ENCODE measurements at places on chromosomes 7 and 10.

- DNase-seq: no peak
These were observed 91.1 kb downstream of the PLXNA4 start for GRCh38 chr7:132485136-132485535.

DNA sequence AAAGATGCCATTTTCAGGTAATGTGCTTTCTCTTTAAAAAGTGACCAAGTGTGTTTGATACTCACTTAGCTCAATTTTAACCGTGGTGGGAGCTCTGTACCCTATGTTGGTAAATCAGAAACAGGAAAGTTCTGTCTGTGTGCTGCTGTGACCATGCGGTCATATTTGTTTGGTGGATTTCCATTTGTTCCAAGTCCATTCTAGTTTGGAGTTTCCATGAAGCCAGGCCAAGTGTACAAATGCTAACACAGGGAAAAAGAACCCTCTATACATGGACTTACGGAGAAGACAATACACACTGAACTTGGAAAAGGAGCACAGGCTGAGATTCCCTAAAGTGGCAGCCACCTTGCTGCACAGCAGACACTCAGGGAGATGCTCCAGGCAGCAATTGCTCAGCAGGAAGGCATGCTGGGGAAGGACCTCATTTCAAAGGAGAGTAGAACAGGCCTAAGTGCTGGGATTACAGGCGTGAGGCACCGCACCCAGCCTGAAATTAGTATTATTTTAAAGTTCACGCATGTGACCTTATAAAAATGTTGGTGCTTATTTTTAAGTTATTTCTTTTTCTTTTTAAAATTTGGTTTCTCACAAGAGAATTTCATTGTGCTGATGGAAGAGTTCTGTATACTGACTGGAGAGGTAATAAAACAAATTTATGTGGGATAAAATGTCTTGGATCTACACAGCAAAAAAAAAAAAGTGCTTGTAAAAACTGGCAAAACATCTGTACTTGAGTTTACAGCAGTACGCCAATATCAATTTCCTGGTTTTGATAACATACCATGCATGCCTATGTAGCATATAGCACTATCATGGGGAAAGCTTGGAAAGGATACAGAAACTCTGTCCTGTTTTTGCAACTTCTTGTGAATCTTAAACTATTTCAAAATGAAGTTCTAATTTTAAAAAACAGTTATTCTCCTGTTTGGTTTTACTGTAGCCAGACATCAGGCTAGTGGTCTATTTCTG lies 436.2 kb downstream of the KCNMA1 start:
- no peak for DNase-seq

DNA sequence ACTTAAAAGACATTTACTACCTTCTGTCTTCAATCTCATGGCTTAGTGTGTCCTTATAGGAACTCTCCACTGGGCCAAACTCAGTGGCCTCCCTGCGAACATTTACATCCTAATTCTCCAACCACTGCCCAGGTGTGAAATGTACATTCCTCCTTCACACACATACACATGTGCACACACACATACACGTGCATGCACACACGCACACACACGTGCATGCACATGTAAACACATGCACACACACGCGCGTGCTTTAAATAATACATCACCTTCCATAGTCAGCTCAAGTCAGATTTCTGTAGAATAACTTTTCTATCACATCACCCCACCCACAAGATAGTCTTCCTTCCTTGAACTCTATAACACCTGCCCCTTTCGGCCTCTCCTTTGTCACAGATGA lies 216.5 kb downstream of the TMEM178B start:
- no peak for DNase-seq

DNA sequence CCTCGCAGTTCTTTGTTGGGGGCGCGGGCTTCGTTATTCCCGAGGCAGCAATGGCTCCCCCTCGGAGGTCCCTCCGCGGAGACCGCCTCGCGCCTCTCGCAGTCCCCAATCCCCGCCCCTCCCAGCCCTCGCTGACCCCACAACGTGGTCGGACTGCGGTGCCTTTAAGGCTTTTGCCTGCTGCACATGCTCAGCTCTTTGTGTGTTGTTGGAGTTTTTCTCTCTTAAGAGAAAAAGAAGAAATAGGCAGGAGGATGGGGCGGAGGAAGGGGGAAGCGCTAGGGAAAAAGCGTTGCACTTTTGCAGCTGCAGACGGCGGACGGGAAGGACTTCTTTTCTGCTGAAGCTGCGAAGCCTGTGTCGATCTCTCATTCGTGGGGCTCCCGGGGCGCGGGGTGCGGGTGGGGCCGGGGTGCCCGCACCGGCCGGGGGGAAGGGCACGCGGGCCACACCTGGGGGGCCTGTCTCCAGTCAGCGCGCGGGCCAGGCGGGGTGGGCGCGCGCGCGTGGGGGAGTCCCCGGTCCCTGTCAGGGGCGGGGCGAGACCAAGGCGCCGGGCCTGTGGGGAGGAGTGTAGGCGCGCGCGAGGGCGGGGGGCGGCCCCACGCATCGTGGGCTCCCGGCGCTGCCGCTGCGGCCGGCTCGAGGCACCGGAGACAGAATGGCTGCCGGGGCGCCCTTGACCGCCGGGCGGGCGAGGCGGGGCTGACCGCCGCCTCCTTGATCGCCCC lies 445 bp upstream of the ATRNL1 start:
- DNase-seq: no peak

DNA sequence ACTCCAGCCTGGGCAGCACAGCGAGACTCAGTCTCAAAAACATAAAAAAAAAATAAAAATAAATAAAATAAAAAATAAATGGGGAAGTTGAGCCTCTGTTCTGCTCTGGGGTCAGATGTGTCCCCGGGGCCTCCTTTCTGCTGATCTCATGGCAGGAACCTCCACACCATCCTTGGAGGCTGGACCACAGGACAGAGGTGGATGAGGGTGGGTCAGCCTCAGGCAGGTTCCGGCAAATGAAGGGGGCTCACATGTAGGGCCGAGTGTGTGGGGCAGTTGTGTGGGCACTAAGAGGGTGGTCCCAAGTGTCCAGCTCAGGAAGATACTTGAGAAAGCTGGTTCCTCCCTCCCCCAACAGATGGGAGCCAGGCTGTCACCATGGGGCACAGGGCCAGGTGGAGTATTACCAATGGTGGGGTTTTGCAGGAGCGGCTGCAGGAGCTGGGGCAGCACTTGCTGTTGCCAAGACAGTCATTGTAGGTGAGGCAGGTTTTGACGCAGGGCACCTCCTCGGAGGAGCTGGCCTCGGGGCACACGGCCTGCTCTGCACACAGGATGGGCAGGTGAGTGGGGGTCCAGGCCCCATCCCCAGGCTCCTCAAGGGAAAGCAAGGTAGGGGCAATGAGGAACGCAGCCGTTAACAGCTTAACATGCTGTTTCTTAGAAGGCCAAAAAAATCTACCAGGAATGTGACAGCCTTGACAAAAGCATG lies 13.9 kb upstream of the TBRG4 start:
- no peak for DNase-seq

- peak; percentile 38 for DNase-seq
These were observed 620.4 kb downstream of the GALNT17 start for GRCh38 chr7:71752171-71752935.

DNA sequence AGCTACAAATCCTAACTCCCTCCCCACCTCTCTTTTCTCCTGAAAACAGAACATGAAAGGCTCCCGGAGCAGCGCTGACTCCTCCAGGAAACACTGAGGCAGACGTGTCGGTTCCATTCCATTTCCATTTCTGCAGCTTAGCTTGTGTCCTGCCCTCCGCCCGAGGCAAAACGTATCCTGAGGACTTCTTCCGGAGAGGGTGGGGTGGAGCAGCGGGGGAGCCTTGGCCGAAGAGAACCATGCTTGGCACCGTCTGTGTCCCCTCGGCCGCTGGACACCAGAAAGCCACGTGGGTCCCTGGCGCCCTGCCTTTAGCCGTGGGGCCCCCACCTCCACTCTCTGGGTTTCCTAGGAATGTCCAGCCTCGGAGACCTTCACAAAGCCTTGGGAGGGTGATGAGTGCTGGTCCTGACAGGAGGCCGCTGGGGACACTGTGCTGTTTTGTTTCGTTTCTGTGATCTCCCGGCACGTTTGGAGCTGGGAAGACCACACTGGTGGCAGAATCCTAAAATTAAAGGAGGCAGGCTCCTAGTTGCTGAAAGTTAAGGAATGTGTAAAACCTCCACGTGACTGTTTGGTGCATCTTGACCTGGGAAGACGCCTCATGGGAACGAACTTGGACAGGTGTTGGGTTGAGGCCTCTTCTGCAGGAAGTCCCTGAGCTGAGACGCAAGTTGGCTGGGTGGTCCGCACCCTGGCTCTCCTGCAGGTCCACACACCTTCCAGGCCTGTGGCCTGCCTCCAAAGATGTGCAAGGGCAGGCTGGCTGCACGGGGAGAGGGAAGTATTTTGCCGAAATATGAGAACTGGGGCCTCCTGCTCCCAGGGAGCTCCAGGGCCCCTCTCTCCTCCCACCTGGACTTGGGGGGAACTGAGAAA lies 30.4 kb downstream of the PFKFB3 start:
- DNase-seq: no peak

DNA sequence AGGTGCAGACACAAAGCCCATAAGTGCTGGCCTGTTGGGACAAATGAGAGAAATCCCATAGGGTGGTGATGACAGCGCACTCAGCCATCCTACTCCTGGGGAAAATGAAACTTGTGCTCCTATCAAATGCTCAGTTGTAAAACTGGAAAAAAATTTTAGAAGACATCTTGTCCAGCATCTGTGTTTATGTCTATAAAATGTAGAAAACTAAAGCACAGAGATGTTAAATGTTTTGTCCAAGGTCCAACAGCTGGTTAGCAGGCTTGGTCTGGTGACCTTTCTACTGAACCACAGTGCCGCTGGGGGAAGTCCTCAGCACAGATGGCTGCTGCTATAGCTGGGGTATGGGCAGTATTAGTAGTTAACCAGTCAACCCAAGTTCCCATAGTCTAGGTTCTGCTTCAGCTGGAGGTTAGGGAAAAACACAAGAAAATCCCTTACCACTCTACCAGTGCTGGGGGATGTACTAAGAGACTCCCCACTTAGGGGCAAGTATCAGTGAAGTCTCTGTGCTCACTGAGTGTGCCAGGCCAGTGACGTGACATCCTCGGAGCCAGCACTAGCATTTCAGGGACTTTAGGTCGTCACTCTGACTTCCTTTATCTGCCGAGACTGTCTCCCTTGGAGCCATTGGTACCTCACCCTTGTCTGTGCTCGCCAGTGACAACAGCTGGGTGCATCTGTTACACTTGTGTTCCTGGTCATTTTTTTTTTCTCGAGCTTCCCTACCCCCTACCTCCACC lies 1.9 kb downstream of the TSPAN33 start:
- no peak for DNase-seq

DNA sequence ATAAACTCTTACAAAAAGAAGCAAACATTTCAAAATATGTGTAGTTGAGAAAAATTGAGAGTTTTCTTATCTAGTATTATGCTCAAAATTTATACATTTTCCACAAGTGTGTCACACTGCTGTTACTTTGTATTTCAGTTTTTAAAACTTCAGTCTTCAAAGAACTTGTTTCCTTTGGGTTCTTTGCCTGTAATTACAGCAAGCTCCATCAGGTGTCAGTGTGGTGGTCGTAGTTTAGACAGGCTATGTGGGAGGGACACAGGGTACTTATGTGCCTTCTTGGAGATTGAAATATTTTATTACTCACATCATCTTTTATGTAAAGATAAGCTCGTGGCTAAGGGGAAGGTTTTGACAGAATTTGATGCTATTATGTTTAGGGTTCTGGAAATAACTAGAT lies 360.5 kb downstream of the FGFR2 start:
- no peak for DNase-seq

DNA sequence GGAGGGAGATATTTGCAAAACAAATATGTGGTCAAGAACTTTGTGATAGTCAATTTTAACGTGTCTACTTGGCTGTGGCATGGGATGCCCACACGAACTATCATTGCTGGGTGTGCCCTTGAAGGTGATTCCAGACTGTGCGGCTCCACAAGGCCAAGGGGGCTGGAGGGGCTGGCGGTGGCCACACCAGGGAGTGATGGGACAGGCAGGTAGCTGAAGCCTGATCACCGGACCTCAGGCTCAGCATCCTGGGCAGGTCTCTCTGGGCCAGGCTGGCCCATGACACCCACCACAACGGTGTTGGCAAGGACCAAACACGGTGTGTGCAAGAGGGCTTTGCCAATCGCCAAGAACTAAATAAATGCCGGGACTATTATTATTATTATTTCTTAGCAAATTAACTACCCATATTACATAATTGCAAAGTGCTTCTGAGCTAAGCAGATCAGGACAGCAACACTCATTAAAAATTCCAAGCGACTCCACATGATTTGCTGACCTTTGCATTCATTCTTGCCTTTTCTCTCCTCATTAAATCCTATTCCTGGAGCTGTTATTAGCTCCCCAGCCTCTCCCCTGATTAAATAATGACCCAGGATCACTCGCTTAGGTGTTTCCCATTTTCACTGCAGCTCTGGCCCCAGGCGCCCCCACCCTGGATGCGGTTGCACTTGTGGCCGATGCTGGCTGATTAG lies 35.4 kb upstream of the PPP2R2D start:
- DNase-seq: no peak

- DNase-seq: peak; percentile 62
These were observed 2.6 kb downstream of the NPTX2 start for GRCh38 chr7:98619450-98620321.

DNA sequence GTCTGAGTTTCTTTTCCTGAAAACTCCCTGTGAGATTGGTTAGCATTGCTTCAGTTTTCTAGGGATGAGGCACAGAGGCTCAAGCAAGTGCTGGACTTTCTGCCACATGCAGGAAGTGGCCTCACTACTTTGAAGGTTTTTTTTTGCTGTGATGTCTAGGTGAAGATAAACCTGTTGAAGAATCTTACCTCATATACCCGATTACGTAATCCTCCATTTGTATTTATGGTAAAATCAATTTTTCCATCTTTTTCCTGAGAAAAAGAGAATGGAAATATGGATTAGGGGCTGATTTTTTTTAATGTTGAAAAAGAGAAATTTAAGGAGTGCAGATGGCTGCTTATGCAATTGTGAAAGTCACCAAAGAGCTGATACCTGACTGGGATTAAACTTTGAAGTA lies 23.4 kb downstream of the CBLL1 start:
- no peak for DNase-seq

GRCh38 chr7:118572604-118573003 lies 348.1 kb downstream of the ANKRD7 start:
- no peak for DNase-seq
